CD4-positive, alpha-beta T cell treated with Interferon alpha-2 for 1 hour (primary cell): ENCODE measurements at places on chromosomes 3 and 15.

GRCh38 chr15:38666865-38667510 lies 102.4 kb upstream of the RASGRP1 start:
- DNase-seq = no peak

- DNase-seq = peak; percentile 67
These were observed 7.2 kb downstream of the CLCN2 start for GRCh38 chr3:184354121-184354728.

- no peak for DNase-seq
These were observed 406 bp upstream of the RASA2 start for GRCh38 chr3:141486496-141486745.

DNA sequence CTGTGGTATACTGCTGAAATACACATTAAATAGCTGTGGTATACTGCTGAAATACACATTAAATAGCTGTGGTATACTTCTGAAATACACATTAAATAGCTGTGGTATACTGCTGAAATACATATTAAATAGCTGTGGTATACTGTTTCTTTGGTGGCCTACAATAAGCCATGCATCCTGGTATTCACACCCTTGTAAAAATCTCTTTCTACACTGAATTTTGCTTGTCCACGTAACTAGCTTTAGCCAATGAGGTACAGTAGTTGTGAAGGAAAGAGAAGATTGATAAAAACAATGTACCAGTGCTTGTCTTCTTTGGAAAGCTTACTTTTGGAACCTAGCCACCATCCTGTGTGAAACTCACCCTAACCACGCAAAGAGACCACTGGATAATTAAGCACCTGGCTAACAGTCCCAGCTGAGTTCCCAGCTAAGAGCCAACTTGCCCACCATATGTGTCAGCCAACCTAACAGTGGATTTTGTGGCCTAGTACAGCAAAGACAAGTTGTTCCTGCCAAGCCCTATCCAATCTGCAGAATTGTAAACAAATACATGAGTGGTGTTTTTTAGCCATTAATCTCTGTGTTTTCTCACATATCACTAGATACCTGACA lies 103.4 kb upstream of the MELTF start:
- no peak for DNase-seq
